ENCODE measurements at places on chromosomes 7 and 10. TPM values are rescaled to one million over a fixed set of nuclear protein-coding genes. Genes with fewer than 3 reads are reported as not detected.
A peak's percentile ranks its signal among the peaks of the same experiment; 100 is the strongest.

FAM24A gene
- total RNA-seq: not detected

DNA sequence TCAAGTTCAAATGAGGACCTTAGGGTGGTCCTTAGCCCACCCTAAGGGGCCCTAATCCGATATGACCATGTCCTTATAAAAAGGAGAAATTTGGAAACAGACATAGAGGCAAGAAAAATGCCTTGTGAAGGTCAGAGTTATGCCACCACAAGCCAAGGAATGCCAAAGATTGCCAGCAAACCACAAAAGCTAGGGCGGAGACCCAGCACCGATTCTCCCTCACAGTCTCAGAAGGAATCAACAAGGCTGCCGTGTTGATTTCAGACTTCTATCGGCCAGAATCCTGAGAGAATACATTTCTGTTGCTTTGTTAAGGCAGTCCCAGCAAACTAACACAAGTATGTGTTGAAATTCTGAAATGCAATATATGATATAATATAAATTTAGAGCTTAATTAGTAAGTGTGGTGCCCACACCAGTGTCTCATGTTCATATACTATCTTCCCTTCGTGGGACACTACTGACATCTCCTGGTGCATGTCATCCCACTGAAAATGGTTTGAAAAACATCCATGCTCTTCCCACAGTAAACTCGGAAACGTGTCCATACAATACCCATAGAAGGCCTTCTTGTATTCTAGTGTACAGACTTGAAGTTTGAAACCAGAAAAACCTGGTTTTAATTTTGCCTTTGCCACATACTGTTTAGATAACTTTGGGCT, 349.0 kb downstream of the TNS3 start:
- DNase-seq: no peak

- no peak for DNase-seq
Observed at GRCh38 chr10:42578019-42578418, 60.4 kb downstream of the ZNF33B start.

GRCh38 chr7:140197938-140198337, 21.2 kb upstream of the KDM7A start:
- no peak for DNase-seq

GRCh38 chr7:95758187-95758586, 14.2 kb upstream of the DYNC1I1 start:
- no peak for DNase-seq

SH3PXD2A gene
- 27.0 TPM for total RNA-seq

SPDYE3 gene
- total RNA-seq: not detected

FAM237B gene
- total RNA-seq: not detected

NAT16 gene
- not detected for total RNA-seq

DNA sequence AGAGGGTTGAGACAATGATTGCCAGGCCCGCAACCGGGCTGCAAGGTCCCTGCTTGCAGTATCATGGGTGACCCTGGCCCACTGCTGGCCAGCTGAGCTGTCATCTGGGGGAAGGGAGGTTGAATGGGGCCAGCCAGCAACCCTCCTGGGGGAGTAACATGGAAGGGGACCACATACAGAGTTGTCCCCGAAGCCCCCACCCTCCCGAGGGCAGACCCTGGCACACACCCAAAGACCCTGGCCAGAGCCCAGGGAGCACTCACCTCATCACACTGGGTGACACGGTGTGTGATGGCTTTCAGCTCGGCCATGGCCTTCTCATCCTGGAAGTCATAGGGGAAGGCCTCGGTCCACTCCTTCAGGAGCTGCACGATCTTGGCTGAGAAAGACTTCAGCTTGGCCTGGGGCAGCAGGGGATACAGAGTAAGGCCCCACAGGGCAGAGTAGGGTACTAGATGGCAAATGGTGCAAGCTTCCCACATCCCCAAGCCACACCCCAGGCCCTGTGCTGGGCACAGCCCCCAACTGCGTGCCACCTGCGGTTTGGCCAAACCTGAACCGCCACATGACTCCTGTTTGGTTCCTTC, 63.4 kb downstream of the CSGALNACT2 start:
- DNase-seq: peak; percentile 38

TUBB8 gene
- not detected for total RNA-seq

ASAH2B gene
- total RNA-seq: 2.6 TPM

DNA sequence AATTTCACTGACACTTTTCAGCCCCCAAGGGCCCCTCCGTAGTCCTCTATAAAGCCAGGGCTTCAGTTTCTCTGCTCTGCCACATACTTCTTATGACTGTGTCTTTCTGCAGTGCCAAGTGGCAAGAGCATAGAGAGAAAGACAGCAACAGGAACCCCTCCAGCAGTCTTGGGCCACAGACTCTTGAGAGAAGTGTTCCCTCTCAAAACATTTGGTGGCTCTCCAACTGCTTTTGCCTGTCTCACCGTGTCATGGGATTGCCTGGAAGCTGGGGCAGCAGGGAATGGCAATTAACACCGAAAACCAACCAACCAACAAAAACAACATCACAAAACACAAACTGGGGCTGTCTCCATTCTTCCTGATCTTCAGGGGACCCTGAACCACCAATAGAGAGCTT, 73.8 kb upstream of the ELN start:
- DNase-seq: no peak

- DNase-seq: no peak
Observed at GRCh38 chr7:122706836-122707235, 4.1 kb upstream of the RNF148 start.

PAX4 gene
- not detected for total RNA-seq

GRCh38 chr7:150850273-150850672, 2.0 kb upstream of the AOC1 start:
- DNase-seq: no peak

DNA sequence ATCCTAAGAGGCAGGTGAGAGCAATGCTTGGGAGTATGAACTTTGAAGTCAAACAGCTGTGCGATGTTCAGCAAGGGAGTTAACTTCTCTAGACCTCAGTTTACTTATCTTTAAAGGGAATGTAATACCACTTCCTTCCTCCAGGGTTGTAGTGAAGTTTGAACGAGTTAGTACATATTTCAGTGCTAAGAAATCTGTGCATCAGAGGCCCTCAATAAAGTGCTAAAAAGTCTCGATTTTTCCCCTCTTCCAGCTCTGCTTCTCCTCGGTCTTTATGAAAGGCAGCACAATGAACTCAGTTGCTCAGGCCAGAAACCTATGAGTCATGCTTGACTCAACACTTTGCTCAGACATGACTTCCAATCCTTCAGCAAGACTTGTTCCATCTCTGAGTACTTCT, 418.9 kb downstream of the MDFIC start:
- no peak for DNase-seq

GRCh38 chr10:31897506-31897905, 31.1 kb downstream of the ARHGAP12 start:
- no peak for DNase-seq

DNA sequence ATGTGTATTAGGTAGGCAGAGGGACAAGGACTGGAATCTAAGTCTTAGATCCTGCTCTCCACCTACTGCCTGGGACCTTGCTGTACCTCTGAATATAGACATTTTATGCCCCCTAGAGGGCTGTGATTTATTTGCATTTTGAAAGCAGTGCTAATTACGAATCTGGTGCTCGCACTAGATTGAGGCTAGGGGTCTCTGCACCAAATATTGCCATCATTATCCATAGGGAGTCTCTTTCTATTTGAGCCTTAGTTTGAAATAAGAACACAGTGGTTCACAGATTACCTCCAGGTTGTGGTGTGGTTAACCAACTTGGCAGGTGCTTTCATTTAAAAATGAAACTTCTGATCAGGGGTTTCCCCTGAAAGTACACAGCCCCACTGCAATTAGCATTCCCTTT, 41.8 kb downstream of the CNNM1 start:
- DNase-seq: no peak

DNA sequence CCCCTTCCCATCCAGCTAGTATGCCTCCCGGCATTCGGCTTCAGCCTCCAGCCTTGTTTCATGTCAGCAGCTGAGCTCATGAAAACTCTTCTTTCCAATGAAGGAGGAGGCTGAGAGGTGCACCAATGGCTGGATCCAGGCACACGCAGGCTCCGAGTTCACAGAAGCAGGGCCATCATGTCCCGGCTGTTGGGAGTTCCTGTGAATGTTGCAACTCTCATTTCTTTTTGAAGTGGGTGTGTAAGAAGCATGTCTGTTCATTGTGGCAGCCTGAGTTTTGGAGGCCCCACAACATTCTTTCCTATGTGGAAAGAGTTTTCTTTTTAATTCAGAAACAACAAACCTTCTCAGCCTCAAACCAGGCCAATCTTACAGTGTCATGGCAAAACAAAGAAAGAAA, 89.7 kb downstream of the PTPRE start:
- peak; percentile 73 for DNase-seq

Measured in Right ventricle myocardium superior (tissue), 1 donor.